ENCODE measurements at places on chromosomes 4 and X.

- DNase-seq = no peak
These were observed 1.6 kb downstream of the CXCL8 start for GRCh38 chr4:73741750-73742489.

GRCh38 chr4:101348367-101348827, 1.1 kb upstream of the PPP3CA start:
- DNase-seq = no peak

GRCh38 chr4:66564901-66565651, 894.8 kb upstream of the EPHA5 start:
- no peak for DNase-seq

DNA sequence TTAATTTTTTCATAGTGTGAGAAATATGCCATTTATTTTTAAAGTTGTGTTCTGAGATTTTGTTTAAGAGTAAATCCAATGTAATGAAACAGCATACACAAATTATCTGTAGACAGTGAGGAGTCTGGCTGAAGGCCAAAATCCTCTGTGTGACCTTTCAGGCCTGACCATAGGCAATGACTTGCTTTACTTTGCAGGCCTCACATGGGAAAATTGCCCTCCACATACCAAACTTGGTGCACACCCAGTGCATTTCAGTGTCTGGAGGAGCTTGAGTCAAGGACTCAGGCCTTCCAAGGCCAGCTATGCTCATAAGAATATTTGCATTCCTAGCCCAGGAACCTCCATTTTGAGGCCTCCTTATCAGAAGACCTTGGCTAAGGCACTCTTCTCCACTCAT, 430.1 kb downstream of the GABRG1 start:
- no peak for DNase-seq

DNA sequence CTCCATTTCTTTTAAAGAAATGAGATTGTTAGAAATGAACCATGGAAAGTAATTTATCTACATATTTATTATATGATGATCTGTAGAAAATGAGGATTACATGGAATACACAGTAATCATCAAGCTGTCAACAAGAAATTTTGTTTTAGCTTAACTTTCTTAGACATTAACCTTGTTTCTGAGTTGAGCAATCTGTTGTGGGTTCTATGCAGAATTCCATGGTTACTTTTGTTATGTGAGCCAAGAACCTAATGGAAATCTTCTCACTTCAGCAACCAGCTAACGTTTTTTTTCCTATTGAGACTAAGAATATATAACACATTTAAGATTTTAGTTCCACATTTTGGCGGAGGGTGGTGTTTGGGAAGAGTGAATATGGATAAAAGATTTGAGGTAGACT, 136.1 kb upstream of the SLC4A4 start:
- DNase-seq = no peak

DNA sequence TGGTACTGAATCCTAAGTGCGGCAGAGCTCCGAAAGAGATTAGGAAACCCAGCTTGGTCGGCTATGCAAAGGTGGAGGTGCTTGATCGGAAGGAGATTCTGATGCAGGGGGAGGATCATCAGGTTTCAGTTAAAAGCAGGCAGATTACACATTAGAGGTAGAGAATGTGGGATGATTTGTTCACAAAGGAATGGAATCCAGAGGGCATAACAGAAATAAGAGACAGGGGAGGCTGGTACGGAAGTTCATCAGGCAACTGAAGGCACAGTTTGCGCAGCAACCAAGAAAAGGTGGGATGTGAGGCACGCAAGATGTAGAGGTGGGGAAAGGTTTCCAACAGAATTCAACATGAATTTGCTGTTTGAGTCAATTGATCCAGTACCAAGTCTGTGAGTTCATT, 424 bp upstream of the ZNF330 start:
- DNase-seq = no peak

GRCh38 chr4:7806338-7807090, 133.1 kb downstream of the AFAP1 start:
- no peak for DNase-seq

GRCh38 chr4:110532901-110533589, 57.1 kb downstream of the ENPEP start:
- DNase-seq = no peak

- no peak for DNase-seq
These were observed 104.3 kb upstream of the STK26 start for GRCh38 chrX:131918839-131919238.

DNA sequence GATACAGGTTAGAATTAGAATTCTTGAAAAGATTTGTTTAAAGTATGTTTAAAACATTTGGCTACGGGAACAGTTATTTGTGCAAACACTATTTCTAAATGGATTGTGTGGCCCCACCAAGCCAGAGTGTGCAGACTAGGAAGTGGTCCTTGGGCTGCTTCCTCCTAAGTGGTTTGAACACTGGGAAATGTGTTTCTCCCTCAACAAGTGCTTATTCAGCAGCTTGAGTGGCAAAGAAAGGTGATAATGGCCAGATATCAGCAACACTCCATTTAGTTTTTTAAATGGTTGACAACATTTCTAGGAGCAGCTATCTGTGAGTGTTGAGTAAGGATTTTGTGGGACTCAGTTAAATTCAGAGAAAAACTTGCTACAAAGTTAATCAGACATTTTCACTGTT, 141.4 kb upstream of the LNX1 start:
- no peak for DNase-seq

GRCh38 chr4:8308144-8308543, 38.6 kb downstream of the HTRA3 start:
- DNase-seq = no peak

GRCh38 chr4:157527954-157528353, 307.4 kb downstream of the GRIA2 start:
- no peak for DNase-seq

- no peak for DNase-seq
These were observed 390.3 kb downstream of the SPRY1 start for GRCh38 chr4:123786920-123787319.

GRCh38 chr4:8921465-8921864, 49.8 kb upstream of the HMX1 start:
- no peak for DNase-seq

GRCh38 chrX:3290561-3290960, 55.9 kb downstream of the MXRA5 start:
- no peak for DNase-seq

GRCh38 chr4:139333046-139333445, 30.8 kb upstream of the NDUFC1 start:
- no peak for DNase-seq

DNA sequence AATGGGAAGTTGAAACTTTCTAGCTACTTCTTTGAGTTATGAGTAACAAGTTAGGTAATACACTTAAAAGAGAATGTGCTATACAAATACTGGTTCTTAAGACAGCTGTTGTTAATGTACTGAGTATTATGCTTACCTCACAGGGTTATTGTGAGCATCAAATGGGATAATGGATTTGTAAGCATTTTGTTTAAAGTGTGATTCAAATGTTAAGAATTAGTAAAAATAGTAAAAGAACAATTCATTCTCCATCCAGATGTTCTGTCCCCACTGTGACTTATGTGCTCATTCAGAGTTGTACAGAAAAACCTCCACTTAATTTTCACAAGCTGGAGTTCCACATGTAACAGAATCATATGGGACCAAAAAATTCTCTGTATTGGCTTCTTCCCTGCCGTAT, 63.6 kb downstream of the AR start:
- no peak for DNase-seq

- no peak for DNase-seq
These were observed 16.5 kb downstream of the MCF2 start for GRCh38 chrX:139691493-139691842.

DNA sequence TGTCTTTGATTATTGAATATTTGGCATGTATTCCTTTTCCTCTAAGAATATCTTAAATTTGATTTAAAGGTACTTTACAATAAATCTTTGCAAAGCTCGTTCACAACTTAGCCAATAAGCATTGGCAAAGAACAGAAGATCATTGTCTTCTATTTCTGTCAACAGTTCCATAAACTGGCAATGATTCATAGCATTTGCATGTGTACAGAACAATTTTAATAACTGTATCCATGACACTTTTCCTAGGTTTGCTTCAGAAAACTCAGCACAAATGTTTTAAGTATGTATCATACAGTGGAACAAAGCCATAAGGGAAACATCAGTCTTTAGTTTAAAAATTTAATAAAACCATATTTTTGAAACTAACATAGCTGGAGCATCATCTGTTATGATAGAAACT, 462.7 kb upstream of the RPS6KA3 start:
- DNase-seq = no peak

DNA sequence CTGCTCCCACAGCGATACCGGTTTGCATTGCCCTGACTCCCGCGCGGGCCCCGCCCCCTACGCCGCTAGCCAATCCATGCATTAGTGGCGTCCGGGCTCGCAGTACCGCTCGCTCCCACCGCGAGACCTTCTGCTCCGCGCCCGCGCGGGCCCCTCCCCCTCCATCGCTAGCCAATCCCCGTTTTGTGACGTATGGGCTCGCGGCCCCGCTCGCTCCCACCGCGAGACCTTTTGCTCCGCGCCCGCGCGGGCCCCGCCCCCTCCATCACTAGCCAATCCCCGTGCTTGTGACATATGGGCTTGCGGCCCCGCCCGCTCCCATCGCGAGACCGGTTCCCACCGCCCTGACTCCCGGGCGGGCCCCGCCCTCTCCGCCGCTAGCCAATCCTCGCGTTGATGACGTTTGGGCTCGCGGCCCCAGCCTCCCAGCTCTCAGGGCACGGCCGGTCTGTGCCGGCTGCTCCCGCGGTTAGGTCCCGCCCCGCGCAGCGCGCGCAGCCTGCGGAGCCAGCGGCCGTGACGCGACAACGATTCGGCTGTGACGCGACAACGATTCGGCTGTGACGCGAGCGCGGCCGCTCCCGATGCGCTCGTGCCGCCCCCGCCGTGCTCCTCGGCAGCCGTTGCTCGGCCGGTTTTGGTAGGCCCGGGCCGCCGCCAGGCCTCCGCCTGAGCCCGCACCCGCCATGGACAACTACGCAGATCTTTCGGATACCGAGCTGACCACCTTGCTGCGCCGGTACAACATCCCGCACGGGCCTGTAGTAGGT, at the start of gene EMD:
TSS of gene EMD (plus strand) at position 497 of the 770 bp plus-strand sequence. CDS start at position 687, 190 bp downstream.
- DNase-seq = peak; percentile 96

DNA sequence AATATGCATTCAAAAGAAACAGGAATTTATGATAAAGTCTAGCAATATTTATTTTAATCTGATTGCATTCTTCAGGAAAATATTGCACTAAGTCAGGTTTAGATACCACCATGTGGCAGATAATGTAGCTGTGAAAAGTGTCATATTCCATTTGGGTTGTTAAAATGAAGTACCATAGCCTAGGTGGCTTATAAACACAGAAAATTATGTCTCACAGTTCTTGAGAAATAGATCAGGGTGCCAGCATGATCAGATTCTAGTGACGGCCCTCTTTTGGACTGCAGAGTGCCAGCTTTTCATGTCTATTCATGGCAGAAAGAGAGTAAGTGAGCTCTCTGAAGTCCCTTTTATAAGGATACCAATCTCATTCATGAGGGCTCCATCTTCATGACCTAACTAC, 5.6 kb upstream of the ADGRL3 start:
- DNase-seq = no peak

DNA sequence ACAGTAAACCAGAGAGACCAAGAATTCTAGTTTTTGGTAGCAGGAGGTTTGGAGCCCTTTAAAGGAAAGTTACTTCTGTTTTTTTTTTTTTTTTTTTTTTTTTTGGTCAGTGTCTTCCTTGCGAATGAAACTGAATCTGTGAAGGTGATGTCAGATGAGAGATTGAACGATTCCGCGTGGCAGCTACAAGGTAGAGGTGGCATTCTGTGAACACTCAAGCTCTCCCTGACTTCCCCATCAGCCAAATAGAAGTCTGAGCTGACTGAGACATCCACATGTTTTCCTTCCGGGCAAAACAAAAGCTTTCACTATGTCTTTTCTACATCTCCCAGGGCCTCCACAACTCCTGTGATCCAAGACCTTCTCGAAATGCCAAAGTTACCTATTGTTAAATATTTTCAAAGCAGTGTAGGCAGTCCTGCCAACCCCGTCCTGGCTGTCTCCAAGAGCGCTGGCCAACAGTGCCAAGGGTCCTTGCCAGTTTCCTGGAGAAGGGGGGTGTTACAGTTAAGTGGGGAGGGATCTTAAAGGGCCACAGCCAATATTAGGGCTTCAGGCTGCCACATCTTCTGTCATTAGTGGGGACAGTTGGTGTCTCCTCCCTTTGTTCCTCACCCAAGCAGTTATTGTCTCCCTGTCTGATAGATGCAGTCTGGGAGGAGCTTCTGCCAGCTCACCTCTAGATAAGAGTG, 102.9 kb upstream of the SLC34A2 start:
- no peak for DNase-seq

GRCh38 chr4:8740666-8741395, 130.8 kb downstream of the HMX1 start:
- DNase-seq = peak; percentile 42

GRCh38 chr4:128846063-128846462, 36.6 kb downstream of the JADE1 start:
- DNase-seq = no peak

- DNase-seq = no peak
These were observed 113.1 kb downstream of the ENPP6 start for GRCh38 chr4:184104419-184105101.

DNA sequence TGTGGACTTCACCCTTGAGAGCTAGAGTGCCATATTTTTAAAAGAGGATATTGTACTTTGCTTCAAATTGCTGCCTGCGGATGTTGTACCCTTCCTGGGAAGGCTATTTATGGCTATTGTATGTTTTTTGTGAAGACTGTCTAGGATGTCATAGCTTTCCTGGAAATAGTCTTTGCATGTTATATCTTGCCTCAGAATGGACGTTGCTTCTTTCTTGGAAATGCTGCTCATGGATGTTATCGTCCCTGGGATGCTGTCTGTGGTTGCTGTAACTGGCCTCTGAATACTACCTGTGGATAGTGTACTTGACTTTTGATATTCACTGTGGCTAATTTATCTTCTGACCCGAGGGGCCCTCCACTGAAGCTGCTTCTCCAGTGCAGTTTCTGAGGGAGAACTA, 146.8 kb downstream of the ENOX2 start:
- no peak for DNase-seq

- no peak for DNase-seq
These were observed 26.8 kb downstream of the BLTP1 start for GRCh38 chr4:122178961-122179360.

GRCh38 chr4:152462695-152463094, 73.2 kb downstream of the FBXW7 start:
- no peak for DNase-seq
